Lung microvascular endothelial cell (primary cell): ENCODE measurements at places on chromosomes 3 and 15.
A peak's percentile ranks its signal among the peaks of the same experiment; 100 is the strongest.

- DNase-seq, result no peak
These were observed 238.3 kb downstream of the NLGN1 start for GRCh38 chr3:173635826-173636225.

DNA sequence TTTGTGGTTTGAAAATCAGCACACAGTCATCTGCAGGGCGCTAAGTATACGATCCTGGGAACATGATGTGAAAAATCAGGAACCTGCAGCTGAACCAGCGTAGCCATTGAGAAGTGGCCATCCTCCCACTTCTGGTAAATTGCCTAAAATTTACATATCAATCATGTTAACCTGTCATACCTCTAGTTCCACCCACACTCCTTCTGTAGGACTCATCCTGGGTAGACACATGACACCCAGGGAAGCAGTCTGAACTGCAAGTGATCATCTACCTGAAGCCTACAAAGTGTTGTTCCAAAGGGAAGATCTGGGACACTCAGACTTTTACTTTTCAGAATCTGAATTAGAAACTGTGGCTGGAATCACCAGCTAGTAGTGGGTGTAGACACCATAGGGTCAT lies 5.5 kb upstream of the PSMD6 start:
- no peak for DNase-seq

GRCh38 chr3:188305220-188305619 lies 151.3 kb downstream of the LPP start:
- no peak for DNase-seq

DNA sequence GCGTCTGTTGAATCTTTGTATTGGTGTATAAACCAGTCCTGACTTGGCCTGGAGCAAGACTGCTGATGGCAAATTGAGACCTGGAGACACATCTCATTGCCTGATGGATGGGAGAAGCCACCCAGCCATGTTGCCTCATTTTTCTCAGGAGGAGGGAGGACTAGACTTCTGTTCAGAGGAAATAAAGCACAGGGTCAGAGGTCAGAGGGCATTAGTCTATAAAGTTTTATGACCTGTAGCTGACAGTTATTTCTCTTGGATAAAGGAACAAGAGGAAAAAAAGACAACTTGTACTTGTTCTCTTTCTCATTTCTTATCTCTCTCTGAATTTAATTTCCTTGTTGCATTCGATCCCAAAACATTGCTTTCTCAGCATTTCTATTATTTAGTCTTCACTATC lies 775.9 kb downstream of the SQOR start:
- DNase-seq, result no peak

- DNase-seq, result peak; percentile 82
These were observed at the start of gene ISL2 for GRCh38 chr15:76336254-76337058. Gene ISL2 (plus strand): TSS chr15:76336773. CDS start chr15:76336884, 111 bp downstream.

DNA sequence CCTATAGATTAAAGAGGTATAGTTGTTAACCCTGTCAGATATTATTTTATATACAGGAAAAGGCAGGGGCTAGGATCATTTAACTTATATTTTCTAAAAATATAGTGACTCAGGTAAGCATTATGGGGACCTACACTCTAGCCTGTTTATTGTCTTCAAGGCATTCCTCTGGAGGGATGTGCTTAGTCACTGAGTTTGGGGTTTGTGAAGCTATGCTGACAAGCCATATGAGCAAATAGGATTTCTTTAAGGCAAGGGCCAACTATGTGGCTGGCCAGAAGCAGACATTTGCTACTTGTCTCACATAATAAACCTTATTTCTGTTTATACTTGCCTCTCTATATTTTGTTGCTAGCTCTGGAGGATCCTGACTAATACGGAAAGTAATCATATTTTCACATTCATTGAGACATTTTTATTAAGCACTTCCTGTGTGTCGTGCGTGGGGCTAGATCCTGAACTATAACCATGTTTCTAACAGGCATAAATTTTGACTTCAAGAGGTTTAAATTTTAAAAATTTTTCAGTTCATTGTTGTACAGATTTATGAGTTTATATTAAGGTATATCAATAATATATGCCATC lies 153.4 kb downstream of the OTOL1 start:
- no peak for DNase-seq

DNA sequence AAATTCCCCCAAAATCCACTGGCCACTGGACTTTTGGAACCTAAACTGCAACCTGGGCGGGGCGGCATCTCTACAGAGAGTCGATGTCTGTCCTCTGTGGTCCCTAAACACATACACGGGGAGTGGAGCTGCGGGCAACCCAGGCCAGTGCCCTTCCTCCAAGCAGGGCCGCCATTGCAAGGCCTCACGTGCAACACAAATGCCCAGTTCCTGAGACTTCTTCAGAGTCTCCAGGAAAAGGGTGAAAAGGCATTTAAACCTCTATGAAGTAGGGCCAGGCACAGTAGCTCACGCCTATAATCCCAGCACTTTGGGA lies 4.9 kb downstream of the MUC4 start:
- no peak for DNase-seq

DNA sequence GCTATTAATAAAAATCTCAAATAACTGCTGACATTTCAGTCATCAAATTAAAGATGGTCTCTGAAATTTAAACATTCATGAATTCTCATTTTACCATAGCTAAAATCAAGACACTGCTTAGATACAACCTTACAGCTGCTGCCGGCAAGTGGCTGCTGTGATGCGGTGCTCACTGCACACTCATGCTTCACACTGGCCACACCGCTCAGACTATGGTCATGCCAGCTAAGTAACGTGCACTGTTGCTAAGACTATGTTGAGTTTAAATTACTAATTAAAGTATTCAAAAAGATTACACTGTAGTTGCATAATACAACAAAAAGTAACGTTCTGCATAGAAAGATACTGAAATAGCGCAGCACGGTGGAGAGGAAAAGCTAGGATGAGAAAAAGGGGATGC lies 12.1 kb downstream of the ATP13A3 start:
- no peak for DNase-seq

DNA sequence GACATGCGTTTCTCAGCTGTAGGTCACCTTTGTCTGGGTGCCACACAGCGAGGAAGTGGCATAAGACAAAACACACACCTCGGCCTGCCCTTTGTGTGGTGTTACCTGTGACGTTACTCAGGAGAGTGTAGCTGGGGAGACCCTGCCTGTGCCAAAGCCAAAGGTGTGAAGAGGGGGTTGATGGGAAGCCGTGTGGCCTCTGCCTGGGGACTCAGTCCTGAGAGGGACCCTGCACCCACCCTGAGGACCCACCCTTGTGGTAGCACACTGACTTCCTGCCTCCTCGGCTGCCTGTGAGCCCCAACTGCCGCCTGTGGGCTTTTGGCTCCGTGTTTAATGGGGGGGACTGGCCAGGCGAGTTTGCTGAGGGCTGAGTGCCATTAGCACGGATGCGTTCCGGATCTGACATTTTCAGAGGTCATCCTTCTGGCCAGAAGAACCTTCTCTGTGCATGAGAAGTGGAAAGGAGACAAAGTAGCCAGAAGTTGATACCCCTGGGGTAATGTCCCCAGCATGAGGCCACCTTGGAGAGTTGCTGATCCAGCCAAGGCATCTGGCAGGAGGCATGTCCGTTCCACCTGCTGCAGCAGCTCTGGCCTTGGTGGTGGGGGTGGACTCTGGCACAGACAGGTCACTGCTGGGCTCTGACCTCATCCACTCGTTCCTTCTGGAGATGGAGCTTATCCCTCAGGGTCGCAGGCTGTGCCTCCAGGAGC lies 51.8 kb upstream of the FURIN start:
- no peak for DNase-seq

DNA sequence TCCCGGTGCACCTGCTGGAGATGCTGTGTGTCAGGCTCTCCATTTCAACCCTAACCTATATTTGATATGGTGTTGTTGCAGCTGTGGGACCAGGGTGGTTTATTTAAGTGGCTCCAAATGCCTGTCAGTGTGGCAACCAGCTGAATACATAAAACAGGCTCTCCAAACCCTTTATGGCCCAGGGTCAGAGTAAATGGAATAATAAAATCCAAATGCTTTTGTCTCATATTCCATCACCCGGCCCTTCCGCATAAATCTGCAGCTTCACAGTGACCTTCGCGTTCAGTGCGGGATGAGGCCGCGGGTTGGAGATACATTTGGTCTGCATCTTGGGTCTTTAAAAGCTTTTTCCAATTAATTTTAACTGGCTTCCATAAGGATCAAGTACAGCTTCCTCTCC lies 382.1 kb upstream of the NR2F2 start:
- no peak for DNase-seq

- DNase-seq, result no peak
These were observed 31.7 kb upstream of the RAB11A start for GRCh38 chr15:65837301-65838294.

DNA sequence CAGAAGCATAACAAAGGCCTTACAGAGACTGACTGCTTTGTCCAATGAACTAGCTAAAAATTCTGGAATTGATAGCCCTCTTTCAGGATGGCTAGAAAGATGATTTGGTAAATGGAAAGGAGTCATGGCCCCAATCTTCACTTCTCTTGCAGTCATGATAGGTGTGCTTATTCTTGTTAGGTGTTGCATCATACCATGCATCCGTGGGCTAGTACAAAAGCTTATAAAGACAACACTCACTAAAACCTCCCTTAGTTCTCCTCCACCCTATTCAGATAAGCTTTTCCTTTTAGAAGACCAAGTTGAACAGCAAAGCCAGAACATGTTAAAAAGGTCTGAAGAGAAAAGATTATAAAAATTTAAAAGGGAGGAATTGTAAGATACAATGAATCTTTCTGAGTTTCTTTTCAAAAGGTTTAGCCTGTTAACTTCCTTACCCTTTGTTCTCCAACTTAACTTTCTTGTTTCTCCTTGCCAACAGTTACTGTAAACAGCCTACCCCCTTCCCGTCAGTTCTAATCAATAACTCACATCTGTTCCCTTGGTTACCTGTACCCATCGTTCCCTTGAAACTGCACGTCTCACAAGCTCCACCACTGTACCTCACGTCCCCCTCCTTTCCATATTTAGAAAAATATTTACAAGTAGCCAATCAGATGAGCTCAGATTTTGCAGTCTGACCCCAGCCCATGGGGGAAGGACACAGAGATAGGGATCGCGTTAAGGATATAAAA lies 105.8 kb downstream of the ZBBX start:
- no peak for DNase-seq

DNA sequence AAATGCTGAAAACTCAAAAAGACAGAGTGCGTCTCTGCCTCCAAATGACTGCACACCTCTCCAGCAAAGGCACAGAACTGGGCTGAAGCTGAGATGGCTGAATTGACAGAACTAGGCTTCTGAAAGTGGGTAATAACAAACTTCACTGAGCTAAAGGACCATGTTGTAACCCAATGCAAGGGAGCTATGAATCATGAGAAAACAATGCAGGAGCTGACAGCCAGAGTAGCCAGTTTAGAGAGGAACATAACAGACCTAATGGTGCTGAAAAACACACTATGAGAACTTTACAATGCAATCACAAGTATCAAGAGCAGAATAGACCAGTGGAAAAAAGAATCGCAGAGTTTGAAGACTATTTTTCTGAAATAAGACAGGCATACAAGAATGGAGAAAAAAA lies 10.1 kb upstream of the AVEN start:
- DNase-seq, result no peak

GRCh38 chr15:57994221-57995049 lies 71.1 kb downstream of the ALDH1A2 start:
- DNase-seq, result peak; percentile 45

DNA sequence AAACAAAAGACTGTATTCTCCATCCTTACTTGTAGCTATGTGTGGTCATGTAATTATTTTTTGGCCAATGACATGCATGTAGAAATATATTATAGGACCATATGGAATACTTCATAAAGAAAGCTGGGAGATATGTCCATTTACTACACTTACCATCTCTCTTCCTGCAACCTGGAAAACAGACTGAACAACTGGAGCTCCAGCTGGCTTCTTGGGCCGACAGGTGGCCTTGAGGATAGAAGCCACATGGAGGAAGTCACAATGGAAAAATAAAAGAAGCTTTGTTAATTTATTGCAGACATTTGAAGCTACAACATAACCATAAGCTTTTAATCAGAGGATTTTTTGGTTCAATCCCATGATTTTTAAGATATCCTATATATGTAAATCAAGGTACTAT lies 167.9 kb upstream of the CBLB start:
- no peak for DNase-seq

DNA sequence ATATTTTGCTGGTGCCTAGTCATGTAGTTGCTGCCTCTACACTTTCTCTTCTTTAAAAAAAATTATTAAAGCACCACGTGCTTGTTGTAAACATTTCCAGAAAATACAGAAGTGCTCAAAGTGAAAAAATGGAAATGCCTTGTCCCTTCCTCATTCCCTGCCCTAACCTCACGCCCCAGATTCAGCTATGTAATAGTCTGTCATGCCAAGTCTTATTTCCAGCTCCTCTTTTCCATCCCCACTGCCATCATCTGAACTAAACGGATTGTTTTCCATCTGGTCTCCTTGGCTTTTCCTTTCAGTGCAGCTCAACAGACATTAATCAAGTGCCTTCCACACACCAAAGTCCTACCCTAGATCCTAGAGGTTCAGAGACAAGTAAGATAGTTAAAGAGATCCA lies 15.5 kb downstream of the ZNF774 start:
- DNase-seq, result no peak

GRCh38 chr15:71115567-71116351 lies 488 bp downstream of the THSD4 start:
- DNase-seq, result no peak
